ENCODE measurements at places on chromosomes 12 and 14.

DNA sequence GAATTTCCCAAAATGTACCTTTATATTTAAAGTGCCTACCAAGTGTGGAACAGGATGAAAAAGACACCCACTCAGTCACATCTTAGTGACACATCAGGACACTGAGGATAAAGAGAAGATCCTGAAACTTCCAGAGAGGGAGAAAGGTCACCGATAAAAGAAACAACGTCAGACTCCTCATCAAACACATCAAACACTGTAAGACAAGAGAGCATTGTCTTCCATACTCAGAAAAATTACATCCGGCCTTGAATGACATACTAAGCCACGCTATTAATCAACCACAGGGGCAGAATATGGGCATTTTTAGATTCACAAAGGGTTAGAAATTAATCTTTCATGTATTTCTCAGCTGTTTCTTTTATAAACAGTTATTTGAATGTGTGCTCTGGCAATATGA lies 490.3 kb downstream of the APAF1 start:
- DNase-seq: no peak

GRCh38 chr12:113006641-113007040 lies 28.3 kb downstream of the OAS2 start:
- no peak for DNase-seq

DNA sequence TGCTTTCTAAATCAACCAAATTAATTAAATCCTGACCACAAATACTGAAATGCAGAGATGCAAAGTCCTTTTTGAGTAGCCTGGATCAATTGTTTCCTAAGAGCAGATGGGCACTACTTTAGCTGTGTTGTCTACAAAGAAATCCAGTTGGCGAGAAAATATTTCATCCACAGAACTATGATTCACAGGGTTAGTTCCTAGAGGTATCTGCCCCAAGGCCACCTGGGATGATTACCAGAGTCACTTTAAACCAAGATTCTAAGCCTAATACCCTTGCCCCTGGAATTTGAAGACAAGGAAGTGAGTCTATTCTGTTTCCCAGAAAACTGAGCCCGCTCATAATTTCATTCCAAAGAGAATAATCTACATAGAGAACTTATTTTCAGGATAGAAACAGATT lies 198.4 kb downstream of the PPM1H start:
- no peak for DNase-seq

GRCh38 chr14:47302121-47302520 lies 373.3 kb downstream of the MDGA2 start:
- no peak for DNase-seq

- no peak for DNase-seq
Measured at GRCh38 chr14:104715416-104715815, 8.6 kb upstream of the ADSS1 start.

- DNase-seq: no peak
Measured at GRCh38 chr14:102590667-102591099, 1.8 kb upstream of the RCOR1 start.

DNA sequence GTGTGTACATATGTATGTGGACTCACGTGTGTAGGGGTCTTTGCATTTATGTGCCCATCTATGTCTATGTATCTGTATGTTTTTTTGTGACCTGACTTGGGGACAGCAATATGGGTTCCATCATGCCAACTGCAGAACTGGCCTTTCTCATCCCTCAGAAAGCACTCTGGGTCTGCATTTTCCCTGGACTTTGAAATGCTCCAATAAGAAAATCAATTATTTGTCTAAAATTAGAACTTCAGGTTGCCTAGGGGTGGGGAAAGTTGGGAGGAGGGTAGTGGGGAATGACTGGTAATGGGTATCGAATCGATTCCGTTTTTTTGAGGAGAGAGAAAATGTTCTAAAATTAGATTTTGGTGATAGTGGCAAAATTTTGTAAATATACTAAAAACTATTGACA lies 140.8 kb upstream of the NOS1 start:
- no peak for DNase-seq

DNA sequence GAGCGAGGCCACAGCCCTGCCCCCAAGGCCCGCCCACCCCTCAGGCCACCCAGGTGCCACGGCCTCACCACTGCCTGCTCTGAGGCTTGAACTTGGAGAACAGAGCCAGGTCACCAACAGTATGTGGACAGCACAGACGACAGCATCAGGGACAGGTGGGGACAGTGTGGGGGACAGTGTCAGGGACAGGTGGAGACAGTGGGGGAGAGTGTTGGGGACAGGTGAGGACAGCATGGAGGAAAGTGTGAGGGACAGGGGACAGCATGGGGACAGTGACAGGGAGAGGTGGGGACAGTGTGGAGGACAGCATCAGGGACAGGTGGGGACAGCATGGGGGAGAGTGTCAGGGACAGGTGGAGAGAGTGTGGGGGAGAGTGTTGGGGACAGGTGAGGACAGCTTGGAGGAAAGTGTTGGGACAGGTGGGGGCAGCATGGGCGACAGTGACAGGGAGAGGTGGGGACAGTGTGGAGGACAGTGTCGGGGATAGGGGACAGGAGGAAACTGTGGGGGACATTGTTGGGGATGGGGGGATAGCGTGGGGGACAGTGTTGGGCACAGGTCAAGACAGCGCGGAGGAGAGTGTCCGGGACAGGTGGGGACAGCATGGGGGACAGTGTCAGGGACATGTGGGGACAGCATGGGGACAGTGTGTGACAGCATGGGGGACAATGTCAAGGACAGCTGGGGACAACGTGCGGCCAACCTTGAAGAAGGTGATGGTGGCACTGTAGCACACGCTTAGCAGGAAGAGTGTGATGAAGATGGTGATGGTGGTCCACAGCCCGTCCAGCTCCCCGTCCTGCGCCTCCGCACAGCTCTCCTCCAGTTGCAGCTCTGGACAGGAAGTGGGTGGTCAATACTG lies 114.9 kb downstream of the TMEM121 start:
- DNase-seq: no peak

GRCh38 chr14:61443481-61443880 lies 122.1 kb downstream of the PRKCH start:
- no peak for DNase-seq

DNA sequence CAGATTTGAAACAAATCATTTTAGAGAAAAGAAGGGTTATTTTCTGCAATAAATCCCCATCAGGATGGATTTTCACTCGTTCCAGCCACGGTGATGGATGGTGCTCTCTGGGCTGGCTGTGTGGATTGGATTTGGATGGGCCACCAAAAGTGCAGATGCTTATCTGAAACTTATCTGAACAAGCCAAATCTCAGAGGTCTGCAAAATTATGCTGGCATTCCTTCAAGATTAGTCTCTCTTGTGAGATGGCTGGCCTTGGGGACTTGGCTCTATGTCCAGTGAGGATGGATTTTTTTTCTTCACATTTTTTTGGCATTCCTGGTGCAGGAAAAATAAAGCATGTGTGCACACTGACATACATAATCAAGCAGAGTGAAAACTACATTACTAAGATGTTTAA lies 341.9 kb downstream of the GXYLT1 start:
- no peak for DNase-seq

DNA sequence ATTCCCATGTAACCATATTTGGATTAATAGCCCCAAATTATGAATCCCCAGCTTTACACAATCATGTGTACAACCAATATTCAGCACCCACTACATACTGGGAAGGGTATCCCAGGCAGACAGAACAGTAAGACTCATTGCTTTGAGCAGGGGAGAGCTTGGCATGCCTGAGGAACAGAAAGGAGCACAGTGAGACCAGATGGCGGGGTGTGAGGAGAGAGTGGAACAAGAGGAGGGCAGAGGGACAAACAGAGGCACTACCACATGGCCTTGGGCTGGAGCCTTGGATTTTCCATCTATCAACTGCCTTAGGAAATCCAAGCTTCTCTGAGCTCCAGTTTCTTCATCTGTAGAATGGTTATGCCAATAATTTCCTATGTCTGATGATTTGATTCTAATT lies 3.8 kb downstream of the DGKA start:
- no peak for DNase-seq

GRCh38 chr14:61498303-61498702 lies 176.9 kb downstream of the PRKCH start:
- DNase-seq: no peak

- no peak for DNase-seq
Measured at GRCh38 chr12:4779749-4780148, 59.5 kb downstream of the GALNT8 start.

DNA sequence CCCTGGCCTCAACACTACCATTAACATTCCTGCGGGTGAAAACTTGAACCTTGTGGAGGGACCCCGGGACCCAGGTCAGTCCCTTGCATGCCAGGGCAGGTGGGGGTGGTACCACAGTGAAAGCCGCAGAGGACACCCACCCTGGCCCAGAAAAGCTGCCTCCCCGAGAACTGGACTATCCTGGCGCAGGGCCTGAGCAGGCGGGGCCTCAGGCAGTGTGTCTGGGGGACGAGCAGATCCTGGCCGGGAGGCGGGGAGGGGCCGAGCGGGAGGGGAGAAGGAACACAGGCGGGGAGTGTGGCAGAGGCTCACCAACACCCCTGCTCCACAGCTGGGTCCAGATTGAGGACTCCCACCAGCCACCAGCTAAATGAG lies 10.0 kb downstream of the AHNAK2 start:
- no peak for DNase-seq

- no peak for DNase-seq
Measured at GRCh38 chr14:59254146-59254910, 65.9 kb downstream of the DAAM1 start.

- no peak for DNase-seq
Measured at GRCh38 chr12:13252616-13253015, 56.1 kb downstream of the EMP1 start.

GRCh38 chr12:67969134-67969802 lies 20.0 kb upstream of the IFNG-AS1 start:
- no peak for DNase-seq

DNA sequence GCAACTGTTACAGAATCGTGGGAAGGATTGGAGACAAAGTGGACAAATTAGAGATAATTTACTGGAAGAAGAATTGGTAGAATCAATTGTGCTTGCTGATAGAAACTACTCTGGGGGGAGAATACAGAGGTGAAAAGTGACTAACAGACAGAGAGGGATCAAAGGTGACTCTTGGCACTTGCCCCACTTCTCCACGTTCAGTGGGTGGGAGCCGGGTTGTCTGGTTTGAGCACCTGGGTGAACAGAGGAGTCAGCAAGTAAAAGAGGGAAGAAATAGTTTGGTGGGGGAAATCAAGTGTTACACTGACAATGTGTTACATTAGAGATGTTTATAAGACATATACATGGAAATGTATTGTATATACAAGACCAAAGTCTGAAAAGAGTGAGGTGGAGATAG lies 69.1 kb downstream of the PPP2R5E start:
- no peak for DNase-seq

- no peak for DNase-seq
Measured at GRCh38 chr12:52078276-52078675, 1.2 kb upstream of the SMIM41 start.

- DNase-seq: no peak
Measured at GRCh38 chr12:78118036-78118435, 287.3 kb downstream of the NAV3 start.

DNA sequence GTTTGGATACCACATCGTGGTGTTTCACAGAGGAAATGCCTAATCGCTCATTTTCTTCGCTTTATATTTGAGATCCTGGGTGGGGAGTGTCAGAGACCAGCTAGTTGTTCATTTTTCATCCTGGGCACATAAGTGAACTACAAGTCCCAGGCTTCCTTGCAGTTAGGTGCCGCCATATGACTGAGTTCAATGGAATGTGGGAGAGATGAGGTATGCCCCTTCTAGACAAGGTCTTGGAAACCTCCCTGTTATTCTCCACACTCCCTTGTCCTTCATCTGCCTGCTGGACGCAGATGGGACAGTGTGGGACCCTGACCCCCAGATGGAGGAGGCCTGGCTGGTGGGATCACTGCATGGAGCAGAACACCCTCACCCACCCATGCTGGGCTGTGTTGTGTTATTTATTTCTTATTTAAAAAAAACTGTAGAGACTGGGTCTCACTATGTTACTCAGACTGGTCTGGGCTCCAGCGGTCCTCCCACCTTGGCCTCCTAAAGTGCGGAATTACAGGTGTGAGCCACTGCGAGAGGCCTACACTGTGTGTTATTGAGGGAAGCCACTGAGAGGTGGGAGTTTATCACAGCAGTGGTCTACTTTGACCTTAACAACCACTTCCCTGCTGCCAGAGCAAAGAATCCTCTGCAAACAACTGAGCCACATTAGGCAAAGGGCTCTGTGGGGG lies 42.9 kb upstream of the VRK1 start:
- no peak for DNase-seq

GRCh38 chr14:60094306-60094897 lies 2.7 kb downstream of the PCNX4 start:
- peak; percentile 17 for DNase-seq

All from CD4-positive, alpha-beta T cell treated with Interferon alpha-2 for 1 hour (primary cell).